C1 segment of cervical spinal cord (tissue), 14 donors: ENCODE measurements at places on chromosomes 12 and 14.
A peak's percentile ranks its signal among the peaks of the same experiment; 100 is the strongest.

DNA sequence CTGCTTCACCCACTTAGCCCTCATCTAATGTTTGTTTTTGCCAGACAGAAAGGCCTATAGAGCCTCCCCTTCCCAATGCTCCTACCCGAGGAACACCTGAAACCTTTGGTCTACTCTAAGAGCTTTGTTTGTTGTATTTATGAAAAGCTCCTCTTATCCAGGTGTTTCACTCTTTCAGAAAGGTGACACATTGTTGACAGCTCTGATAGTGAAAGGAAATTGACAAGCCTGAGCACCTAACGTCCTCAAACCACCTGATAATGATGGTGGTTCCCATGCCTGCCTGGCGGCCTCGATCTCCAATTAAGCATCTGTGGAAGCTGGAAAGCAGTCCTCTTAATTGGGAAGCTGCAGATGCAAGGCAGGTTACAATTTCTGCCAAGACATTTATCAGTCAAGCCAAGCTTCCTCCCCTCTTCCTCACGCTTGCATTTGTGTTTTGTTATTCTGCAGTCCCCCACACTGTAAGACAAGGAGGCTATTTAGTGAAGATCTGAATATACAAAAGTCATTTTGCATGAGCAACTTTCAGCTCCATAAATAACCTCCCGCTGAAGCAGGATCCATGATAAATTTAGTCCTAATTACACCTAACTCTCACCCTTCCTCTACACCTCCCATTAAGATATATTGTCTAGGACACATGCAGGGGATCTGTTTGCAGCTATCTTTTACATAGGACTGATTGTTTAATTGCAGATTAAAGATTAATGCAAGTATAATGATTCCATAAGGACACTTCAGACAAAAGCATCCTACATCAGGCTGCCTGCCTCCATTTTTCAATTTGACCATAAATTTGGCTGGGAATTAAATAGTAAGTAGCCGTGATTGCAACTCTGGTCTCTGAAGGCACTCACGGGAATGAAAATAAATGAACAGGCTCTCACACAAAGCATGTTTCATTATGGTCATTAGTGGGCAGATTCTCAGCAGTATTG lies 288.6 kb downstream of the PDZRN4 start:
- DNase-seq: peak; percentile 42

DNA sequence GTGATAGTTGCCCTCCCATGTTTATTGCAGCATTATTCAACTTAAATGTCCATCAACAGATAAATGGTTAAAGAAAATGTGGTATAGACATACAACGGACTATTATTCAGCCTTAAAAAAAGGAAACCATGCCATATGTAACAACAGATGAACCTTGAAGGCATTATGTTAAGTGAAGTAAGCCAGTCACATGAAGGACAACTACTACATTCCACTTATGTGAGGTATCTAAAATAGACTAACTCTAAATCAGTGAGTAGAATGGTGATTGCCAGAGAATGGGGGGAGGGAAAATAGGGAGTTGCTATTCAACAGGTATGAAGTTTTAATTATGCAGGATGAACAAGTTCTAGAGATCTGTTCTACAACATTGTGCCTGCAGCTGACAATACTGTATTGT lies 10.1 kb downstream of the PCNX4 start:
- no peak for DNase-seq

DNA sequence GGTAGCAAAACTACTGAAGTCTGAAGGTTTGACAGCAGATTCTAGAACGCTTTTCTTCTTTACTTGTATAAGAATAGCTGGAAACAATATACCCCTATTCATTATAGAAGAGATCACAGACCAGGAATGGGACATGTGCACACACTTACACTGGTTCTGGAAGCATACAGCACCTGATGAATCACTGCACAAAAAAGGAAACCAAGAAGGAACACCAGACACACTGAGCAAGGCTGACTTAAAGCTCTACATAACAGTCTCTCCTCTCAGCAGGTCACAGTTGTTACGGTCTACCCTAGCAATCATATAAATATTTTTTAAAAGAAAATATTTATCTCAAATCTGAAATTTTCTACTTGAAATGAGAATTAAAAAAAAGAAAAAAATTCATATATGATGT lies 13.5 kb downstream of the ATP2B1 start:
- no peak for DNase-seq

- DNase-seq: no peak
These were observed 479.2 kb downstream of the RPS29 start for GRCh38 chr14:49106741-49107667.

DNA sequence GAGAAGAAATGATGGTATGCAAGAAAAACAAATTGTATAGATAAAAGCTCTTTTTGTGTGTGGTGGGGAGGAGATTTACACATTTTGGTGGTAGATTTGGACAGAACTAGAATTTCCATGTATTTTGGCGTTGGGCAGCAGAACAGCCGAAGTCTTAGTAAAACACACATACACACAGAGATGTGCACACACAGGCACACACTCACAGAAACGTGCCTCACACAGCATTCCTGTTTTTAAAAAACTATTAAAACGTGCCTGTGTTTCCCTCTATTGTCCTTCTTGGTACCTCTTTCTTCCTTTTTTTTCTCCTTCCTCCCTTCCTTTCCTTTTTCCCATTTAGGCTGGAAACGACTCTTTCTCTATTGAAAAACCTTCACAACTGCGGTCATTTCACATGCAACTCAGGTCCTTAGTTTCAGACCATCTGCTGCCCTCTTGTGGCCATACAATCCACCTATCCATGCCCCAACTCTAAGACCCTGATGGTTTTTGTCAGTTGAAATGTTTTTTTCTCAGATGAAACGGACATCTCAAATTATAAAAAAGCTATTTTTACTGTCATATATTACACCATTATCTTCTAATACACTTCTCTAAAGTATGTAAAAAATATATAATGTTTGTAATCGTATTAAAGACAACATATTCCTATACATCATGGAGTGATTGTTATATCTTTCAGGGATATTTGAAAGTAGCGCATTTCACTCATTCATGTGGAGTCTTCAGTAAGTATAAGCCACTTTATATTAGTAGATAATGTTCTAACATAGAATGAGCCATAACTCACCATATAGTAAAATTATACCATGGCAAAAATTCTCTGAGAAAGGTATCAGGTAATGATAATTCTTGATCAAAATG lies 386.7 kb upstream of the NOVA1 start:
- peak; percentile 21 for DNase-seq

DNA sequence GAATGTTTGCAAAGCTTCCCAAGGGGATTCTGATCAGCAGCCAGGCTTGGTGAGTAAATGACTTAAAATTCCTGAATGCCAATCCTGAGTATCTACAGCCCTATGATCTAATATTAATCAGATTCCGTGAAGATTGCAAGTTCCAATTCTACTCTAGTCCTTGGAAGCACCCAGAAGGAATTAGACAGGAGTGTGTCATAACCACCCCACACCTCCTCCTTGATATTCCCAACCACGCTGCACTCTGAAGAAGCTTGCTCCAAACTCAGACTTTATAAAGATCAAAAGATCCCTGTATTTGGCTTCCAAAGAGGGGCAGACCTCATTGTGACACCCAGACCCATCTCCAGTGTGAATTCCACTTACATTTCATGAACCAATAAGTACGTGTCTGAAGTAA lies 306.0 kb downstream of the BCL11B start:
- no peak for DNase-seq

DNA sequence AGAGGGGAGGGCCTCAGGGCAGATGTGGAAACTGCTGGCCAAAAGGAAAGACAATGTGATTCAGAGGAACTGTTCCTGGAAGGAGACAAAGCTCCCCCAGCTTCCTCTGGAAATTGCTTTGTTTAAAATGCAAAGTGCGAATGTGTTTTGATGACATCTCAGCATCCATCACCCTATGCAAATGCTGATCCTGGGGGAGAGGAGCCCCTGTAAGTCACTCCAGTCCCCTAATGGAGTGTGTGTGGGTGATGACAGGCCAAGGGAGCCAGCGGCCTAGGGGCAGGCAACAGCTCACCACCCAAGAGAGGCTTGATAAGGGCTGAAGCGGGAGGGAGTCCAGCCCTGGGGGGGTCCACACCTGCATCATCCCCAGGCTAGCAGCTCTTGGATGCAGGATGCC lies 134.2 kb downstream of the ESRRB start:
- DNase-seq: no peak
